ENCODE measurements at places on chromosomes 5 and 9.

DNA sequence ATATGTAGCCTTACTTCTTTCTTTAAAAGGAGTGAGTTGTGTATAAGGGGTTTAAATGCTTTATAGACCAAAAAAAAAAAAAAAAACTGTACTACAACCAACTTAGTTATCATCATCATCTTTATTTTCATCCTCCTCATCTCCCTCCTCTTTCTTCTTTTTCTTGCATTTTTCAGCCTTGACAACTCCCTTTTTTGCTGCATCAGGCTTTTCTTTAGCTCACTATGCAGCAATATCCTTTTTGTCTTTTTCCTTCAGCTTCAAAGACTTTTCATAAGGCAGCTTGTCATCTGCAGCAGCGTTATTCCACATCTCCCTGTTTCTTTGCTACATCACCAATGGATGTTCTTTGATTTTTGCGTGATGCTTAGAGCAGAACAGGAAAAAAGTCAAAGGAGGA lies 526.0 kb downstream of the ZNF608 start:
- DNase-seq: no peak

DNA sequence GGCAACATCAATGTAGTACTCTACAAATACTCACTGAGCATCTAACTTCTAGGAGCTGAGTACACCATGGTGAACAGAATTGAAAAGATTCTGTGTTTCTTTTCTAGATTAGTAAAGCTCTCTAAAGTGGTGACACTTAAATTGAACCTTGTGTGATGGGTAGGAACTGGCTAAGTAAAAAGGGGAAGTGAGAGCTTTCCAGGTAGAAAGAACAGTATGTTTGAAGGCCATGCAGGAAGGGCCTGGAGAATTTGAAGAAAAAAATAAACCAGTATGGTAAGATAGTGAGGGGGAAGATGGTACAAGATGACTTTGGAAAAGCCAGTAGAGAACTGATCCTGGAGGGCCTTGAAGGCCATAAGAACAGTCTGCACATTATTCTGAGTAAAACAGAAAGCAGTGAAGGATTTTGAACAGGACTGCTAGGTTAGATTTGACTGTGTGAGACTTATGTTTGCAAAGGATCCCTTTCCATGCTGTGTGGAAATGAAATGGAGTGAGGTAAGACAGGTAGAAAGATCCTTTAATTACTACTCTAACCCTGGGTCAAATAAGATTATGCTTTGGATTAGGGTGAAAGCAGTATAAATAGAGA lies 46.7 kb upstream of the UBQLN1 start:
- DNase-seq: no peak

- DNase-seq: no peak
These were observed 12.2 kb downstream of the TRAF1 start for GRCh38 chr9:120914396-120914795.

DNA sequence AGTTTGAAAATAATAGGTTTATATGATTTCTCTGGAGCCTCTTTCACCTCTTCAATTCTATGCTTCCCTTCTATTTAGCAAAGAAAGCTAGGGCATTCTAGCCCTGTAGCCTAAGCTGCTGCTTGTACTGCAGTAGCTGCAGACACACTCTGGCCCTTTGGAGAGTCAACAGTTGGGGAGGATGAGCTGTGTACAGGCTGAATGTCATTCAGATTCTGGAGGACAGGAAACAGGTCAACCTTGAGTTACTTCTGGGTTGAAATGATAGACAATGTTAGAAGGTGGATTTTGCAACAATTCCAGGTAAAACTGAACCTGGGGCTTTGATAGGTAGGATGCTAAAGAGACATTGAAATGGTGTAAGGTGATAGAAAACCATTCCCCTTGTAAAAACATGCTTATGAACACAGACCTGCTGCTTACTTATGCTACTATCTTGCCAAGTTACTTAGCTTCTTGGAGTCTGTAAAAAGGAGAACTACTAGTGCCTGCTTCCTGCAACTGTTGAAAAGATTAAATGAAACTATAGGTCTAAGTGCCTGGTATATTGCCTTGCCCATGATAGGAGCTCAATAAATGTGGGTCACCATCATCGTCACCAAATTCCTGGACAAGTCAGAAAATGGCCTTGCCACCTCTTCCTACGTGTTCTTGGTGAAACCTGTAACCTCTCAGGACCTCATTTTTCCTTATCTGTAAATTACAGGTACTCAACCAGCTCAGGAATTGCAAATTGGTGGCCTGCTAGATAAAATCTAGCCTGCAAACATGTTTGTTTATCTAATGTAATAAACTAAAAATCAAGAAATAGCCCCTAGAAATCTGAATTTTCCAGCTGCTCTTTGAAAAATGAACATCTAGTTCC lies 83.7 kb downstream of the GALNT10 start:
- DNase-seq: no peak

DNA sequence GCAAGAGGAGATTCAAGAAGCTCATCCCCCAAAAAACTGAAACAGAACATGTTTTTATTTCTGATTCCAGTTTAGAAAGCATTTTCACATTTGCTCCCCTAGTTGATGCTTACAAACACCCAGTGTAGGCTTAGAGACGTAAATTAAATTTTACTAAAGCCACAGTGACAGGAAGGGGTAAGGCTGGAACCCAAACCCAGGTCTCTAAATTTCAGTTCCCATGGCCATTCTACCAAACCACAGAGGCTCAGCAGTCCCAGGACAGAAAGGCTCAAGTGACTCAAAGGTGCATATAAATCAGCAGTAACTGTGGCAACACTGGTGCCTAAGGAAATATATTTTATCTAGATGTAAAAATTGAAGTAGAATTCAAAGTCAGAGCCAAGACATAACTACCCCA lies 128.7 kb downstream of the CEP120 start:
- no peak for DNase-seq

DNA sequence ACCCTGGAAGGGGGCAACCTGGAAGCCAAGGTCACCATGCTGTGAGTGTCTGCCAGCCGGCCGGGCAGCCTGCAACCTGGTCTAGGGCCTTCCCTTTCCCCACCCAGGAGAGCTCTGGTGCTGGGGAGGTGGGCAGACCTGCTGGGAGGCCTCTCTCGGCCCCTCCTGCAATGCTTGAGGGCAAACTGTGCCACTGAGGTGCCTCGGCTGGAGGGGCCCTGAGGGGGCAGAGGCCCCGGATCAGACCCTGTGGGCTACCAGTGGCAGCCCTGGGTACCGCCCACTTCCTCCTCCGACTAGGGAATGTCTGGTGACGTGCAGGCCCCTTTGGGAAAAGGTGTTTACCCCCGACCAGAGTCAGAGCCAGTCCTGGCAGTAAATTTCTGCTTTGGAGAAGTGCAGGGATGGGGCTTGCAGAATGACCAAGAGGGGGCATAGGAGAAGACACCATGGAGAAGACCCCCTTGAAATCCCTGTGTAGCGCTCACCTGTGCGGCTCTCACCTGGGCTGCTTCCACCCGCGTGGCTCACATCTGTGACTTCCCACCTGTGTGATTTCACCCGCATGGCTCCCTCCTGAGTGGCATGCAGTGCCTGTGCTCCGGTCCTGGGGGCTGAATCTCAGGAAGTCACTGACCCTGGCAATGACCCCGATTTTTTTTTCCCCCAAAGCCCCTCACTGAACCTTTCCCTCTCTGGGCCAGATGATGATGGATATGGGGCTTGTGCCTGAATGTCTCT lies 1.1 kb downstream of the LCN1 start:
- DNase-seq: no peak

DNA sequence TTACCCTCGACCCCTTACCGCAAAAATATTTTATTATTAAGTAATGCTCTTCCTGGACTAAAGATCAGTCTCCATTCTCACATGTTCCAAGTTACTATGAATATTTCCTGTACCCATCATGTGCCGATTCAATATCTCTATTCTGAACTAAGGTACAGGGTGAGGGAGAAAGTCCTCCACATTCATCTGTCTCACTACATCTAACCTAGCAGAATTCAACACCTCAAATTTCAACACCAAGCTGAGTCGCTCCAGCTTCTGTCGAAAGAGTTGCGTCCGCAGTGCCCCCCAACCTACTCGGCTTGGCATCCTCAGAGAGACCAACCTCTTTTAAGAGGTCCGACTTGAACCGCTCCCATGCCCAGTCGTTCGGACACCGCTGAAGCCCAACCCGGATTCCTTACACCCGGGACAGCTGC lies 1.0 kb downstream of the CERT1 start:
- DNase-seq: no peak

GRCh38 chr5:1004461-1005248 lies 3.9 kb upstream of the NKD2 start:
- DNase-seq: no peak

DNA sequence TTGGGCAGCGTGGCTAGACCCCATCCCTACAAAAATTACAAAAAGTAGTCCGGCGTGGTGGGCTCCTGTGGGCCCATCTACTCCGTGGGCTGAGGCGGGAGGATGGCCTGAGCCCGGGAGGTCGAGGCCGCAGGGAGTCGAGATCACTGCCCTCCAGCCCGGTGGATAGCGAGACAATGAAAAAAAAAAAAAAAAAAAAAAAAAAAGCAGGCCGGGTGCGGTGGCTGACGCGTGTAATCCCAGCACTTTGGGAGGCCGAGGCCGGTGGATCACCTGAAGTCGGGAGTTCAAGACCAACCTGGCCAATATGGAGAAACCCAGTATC lies 110.5 kb upstream of the LPCAT1 start:
- DNase-seq: no peak

- no peak for DNase-seq
These were observed 83.4 kb downstream of the SH3PXD2B start for GRCh38 chr5:172370648-172371545.

- DNase-seq: no peak
These were observed 167.7 kb downstream of the CCDC192 start for GRCh38 chr5:127870914-127871313.

GRCh38 chr9:98808411-98808815 lies 943 bp downstream of the GALNT12 start:
- no peak for DNase-seq

- no peak for DNase-seq
These were observed 2.9 kb upstream of the SCAI start for GRCh38 chr9:125146247-125146646.

- DNase-seq: no peak
These were observed 132.0 kb downstream of the LIFR start for GRCh38 chr5:38424148-38425060.

DNA sequence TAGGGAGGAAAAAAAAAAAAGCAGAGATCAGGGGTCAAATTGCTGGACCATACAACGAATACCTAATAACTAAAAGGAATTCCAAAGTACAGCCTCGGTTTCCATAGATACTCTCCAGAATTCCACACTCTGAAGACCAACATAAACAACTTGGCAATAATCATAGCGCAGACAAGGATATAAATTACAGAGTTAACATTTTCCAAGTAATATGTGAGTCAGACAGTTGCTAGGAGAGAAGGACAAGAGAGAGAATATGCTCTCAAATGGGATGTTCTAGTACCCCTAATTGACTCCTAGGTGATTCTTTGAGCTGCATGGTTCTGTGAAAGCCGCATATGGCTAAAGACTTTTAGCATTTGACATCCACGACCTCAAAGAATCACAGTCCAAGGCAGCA lies 165.2 kb downstream of the FRMD3 start:
- no peak for DNase-seq

- DNase-seq: no peak
These were observed 370.4 kb upstream of the GRAMD2B start for GRCh38 chr5:126052791-126053190.

GRCh38 chr9:18921366-18922075 lies 111.5 kb downstream of the SAXO1 start:
- DNase-seq: no peak

GRCh38 chr5:8600843-8601242 lies 731.9 kb downstream of the MTRR start:
- DNase-seq: no peak

GRCh38 chr5:180526269-180526668 lies 32.1 kb downstream of the CNOT6 start:
- no peak for DNase-seq

DNA sequence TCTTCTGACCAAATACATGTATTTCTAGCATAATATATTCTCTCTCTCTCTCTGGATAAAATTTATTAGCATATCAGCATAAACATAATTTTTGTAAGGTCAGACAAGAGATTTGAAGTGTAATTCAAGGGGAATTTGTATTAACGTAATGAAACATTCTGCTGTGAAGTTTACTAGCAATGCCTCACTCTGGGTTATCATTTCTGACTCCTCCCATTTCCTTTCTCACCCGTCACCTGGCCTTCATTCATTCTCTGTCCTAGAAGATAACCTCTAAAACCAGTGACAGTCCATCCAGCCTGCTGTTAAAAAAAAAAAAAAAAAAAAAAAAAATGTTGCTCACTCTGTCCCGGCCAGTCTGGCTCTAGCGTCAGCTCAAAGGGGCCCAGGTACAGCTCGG lies 27.1 kb downstream of the GRAMD2B start:
- no peak for DNase-seq

GRCh38 chr9:99488131-99489059 lies 266.3 kb downstream of the SEC61B start:
- DNase-seq: no peak

GRCh38 chr9:1869843-1870242 lies 145.3 kb upstream of the SMARCA2 start:
- DNase-seq: no peak

DNA sequence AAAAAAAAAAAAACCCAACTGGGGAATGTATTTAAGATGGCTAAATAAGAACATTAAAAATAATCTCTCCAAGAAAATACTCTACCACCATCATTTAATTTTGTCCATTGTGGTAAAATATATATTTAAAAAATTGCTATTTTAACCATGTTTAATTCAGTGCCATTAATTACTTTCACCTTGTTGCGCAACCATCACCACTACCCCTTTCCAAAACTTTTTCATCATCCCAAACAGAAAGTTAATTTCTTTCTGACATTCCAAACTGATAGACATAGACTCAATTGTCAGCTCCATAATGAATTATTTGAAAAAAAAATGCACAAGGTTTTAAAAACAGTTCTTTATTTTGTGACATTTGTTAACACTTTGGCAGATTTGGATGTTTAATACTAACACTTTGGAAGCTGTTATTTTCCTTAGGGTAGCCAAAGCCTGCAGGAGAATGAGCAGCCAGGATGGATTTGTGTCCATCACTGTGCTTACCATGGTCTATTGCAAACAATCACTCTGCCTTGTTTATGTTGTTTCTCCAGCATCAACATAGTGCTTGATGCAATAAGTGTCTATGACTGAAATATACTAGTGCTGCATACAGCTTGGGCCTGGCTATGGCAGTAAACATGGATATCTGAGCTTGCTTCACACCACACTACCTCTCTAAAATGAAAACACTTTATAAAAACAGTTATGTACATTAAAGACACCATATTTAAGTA lies 62.7 kb downstream of the HAPLN1 start:
- DNase-seq: no peak

DNA sequence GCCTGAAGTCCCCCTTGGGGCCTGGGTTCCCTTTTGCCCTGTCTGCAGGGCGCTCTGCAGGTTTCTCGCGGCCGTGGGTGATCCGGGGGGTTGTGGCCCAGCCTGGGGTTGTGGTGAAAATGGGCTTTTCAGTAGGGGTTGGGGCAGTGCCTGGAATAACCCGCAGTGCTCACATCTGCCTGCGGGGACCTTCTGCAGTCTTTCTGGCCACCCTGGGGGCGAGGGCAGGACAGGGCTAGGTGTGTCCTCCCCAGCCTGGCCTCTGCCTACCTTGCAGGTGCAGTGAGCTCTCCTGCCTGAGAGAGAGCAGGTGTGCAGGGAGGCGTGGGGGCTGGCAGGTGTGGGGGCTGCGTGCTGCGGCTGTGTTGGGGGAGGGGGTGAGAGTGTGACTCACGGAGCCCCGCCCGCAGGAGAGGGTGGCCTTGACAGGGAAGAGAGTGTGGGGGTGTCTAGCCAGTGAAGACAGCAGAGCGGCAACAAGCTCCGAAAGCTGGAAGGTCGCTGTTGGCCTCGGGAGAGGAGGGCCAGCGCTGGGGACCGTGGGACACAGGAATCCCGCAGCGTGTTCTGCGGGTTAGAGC lies 131.4 kb downstream of the MRPL36 start:
- DNase-seq: no peak

- no peak for DNase-seq
These were observed 34.5 kb downstream of the HRH2 start for GRCh38 chr5:175692235-175692995.
